ENCODE measurements at places on chromosomes 7 and 10. TPM values are rescaled to one million over a fixed set of nuclear protein-coding genes. Genes with fewer than 3 reads are reported as not detected.
A peak's percentile ranks its signal among the peaks of the same experiment; 100 is the strongest.

- DNase-seq: no peak
- H3K4me3 ChIP-seq: peak overlapping the region; percentile 70
- H3K4me1 ChIP-seq: peaks cover 3% of the 10 kb centered on the region
- peaks cover 36% of the 10 kb centered on the region for H3K27me3 ChIP-seq
Observed at GRCh38 chr10:6579183-6579903, 733 bp downstream of the PRKCQ start.

DNA sequence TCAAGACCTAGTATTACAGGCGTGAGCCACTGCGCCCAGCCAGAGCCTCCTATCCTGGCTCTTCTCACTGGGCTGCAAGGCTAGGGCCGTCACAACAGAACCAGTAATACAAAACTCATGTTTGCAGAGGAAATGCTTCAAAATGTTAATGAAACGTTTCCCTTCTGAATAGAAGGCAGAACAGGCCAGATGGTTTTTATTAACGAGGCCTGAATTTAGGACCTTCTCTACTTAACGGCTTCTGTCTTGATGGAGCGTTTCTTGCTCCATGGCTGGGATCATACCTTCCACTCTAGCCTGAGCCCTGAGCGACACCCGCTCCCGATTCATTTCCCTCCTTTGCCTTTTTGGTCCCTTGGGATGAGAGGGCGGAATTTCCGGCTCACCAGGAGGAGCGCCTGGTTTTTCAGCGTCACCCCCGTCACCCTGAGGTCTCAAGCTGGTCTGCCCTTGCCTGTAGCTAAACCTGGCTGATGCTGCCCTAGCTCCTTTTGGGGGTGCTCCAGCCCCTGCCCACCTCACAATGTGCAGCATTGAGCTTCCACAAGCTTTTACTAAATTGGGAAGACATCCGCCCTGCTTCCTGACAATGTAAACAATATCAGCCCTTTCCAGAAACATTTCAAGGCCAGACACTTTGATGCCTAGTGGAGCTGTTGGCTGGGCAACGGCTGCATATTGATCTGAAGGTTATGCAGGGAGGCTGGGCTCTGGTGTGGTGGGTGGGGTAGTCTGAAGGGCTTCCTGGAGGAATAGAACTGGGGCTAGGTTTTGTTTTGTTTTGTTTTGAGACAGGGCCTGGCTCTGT lies 5.2 kb downstream of the CLIP2 start:
- H3K27me3 ChIP-seq: no peaks in the 10 kb centered on the region
- H3K36me3 ChIP-seq: no peaks in the 10 kb centered on the region
- H3K4me3 ChIP-seq: no peak overlapping the region
- H3K27ac ChIP-seq: peak overlapping the region; percentile 86
- no peak for DNase-seq

FAM25C gene
- total RNA-seq: not detected

GRCh38 chr7:103640031-103640779 lies 194.2 kb upstream of the SLC26A5 start:
- no peak overlapping the region for H3K27ac ChIP-seq
- no peaks in the 10 kb centered on the region for H3K36me3 ChIP-seq

WEE2 gene
- 3.6 TPM for total RNA-seq

GRCh38 chr7:1719913-1720312 lies 49.8 kb downstream of the ELFN1 start:
- no peak overlapping the region for H3K27ac ChIP-seq
- H3K4me1 ChIP-seq: no peaks in the 10 kb centered on the region
- H3K36me3 ChIP-seq: no peaks in the 10 kb centered on the region
- no peak for DNase-seq

DNA sequence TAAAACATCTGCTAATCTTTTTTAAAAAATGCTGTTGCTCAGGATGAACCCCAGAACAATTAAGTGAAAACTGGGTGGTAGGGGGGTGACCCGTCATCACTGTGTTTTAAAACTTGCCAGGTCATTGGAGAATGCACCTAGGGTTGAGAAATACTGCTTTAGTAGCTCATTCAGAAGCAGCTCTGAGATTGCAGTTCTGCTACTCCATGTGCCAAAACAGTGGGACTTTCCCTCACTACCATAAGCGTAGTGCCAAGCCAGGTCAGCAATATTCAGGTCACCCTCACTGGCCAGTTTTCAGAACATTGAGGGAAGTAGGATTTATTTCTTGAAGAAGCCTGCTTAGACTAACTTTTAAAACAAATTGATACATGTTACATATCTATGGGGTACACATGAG lies 5.2 kb downstream of the STEAP2 start:
- H3K36me3 ChIP-seq: no peaks in the 10 kb centered on the region
- no peak for DNase-seq
- no peak overlapping the region for H3K4me3 ChIP-seq
- H3K27me3 ChIP-seq: no peaks in the 10 kb centered on the region
- no peak overlapping the region for H3K27ac ChIP-seq
- H3K4me1 ChIP-seq: peaks cover 4% of the 10 kb centered on the region

GRCh38 chr7:128045766-128046165 lies 14.5 kb upstream of the LRRC4 start:
- H3K27me3 ChIP-seq: no peaks in the 10 kb centered on the region
- no peak overlapping the region for H3K4me3 ChIP-seq
- no peaks in the 10 kb centered on the region for H3K4me1 ChIP-seq
- no peak for DNase-seq
- H3K27ac ChIP-seq: no peak overlapping the region

ZNF727 gene
- total RNA-seq: not detected

DNA sequence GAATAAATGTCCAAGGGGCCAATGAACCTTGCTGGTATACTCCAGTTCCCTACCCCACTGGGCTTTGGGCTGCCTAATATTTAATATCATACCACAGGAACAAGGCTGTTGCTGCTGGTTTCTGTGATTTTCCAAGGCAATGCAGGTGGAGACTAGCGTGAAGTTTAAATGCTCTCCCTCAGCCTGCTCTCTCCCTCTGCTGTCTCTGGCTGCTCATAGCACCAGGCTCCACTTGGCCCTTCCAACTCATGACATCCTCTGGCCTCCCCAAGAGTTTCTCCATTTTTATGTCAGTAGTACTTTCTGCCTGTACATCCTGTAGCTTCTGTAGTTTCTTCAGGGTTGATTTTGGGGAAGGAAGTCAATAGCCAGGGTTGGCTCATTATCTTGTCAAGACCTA lies 103.5 kb downstream of the LHFPL3 start:
- no peaks in the 10 kb centered on the region for H3K27me3 ChIP-seq
- no peak for DNase-seq
- H3K4me1 ChIP-seq: no peaks in the 10 kb centered on the region

- H3K4me1 ChIP-seq: no peaks in the 10 kb centered on the region
- DNase-seq: no peak
- H3K36me3 ChIP-seq: no peaks in the 10 kb centered on the region
- H3K4me3 ChIP-seq: no peak overlapping the region
- no peak overlapping the region for H3K27ac ChIP-seq
Observed at GRCh38 chr10:1550291-1550595, 187.1 kb downstream of the ADARB2 start.

CACNB2 gene
- total RNA-seq: 10.2 TPM

- no peak overlapping the region for H3K27ac ChIP-seq
- peaks cover 2% of the 10 kb centered on the region for H3K4me1 ChIP-seq
- no peaks in the 10 kb centered on the region for H3K36me3 ChIP-seq
- DNase-seq: no peak
- H3K27me3 ChIP-seq: no peaks in the 10 kb centered on the region
Observed at GRCh38 chr10:72753760-72754231, 61.9 kb downstream of the MCU start.

- no peaks in the 10 kb centered on the region for H3K4me1 ChIP-seq
- DNase-seq: no peak
- H3K4me3 ChIP-seq: no peak overlapping the region
- H3K27me3 ChIP-seq: no peaks in the 10 kb centered on the region
- no peak overlapping the region for H3K27ac ChIP-seq
Observed at GRCh38 chr10:47104151-47104605, 192.9 kb downstream of the PTPN20 start.

DNA sequence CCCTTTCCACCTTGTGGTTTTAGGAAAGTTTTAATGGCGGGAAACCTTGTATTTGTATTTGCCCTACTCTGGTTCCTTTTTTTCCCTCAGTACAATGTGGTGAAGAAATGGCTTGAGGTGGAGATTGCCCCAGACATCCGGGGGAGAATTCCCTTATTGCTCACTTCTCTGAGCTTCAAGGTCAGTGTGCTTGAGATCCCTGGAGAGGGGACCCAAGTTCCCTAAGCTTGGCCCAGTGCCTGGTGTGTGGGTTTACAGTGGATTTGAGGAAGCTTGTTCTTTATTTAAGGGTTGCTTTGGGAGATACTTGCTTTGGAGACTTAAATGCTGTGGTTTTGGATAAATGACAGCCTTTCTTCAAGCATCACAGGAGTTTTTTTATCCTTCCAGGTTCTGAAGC lies 18.3 kb downstream of the CALHM2 start:
- DNase-seq: no peak
- no peaks in the 10 kb centered on the region for H3K27me3 ChIP-seq
- no peaks in the 10 kb centered on the region for H3K36me3 ChIP-seq
- H3K4me3 ChIP-seq: no peak overlapping the region
- no peaks in the 10 kb centered on the region for H3K4me1 ChIP-seq
- H3K27ac ChIP-seq: no peak overlapping the region

ABCB8 gene
- 24.4 TPM for total RNA-seq

- no peaks in the 10 kb centered on the region for H3K27me3 ChIP-seq
- no peaks in the 10 kb centered on the region for H3K4me1 ChIP-seq
- no peaks in the 10 kb centered on the region for H3K36me3 ChIP-seq
- no peak overlapping the region for H3K4me3 ChIP-seq
- H3K27ac ChIP-seq: no peak overlapping the region
- no peak for DNase-seq
Observed at GRCh38 chr7:56537952-56538351, 421.7 kb upstream of the NUPR2 start.

DNA sequence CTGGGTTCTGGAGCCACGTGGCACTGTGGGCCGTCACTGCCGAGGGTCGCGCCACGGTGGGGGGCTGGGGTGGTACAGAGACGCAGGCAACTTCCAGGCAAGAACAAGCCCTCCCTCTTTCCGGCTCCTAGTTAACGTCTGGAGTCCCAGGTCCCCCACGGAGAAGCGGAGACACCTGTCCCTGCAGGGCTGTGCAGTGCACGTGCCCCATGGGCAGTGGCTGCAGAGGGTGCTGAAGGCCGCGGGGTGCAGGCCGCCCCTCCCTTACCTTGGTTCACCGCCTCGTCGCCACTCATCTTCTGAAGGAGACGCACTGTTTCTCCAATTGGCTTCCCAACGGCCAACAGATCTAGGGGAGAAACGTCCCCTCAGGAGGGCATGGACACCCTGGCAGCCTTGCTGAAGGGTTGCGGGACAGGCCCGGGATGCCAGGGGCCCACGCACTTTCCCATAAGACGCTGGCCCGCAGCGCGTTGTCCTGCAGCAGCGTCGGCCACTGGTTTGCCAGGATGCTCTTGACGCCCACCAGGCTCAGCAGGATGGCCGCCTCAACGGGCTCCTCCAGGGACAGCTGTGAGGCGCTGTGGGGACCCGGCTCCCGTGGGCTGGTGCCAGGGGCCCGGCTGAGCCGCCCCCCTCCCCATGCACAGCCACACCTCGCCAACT lies 24.3 kb upstream of the NKX6-2 start:
- no peak overlapping the region for H3K27ac ChIP-seq
- no peaks in the 10 kb centered on the region for H3K36me3 ChIP-seq
- H3K27me3 ChIP-seq: no peaks in the 10 kb centered on the region

- H3K4me1 ChIP-seq: peaks cover 5% of the 10 kb centered on the region
- peak; percentile 59 for DNase-seq
- no peaks in the 10 kb centered on the region for H3K36me3 ChIP-seq
- H3K27ac ChIP-seq: no peak overlapping the region
- no peak overlapping the region for H3K4me3 ChIP-seq
Observed at GRCh38 chr10:133009218-133009950, 67.0 kb upstream of the CFAP46 start.

RGS10 gene
- 2.2 TPM for total RNA-seq

CPED1 gene
- total RNA-seq: 30.5 TPM

DNA sequence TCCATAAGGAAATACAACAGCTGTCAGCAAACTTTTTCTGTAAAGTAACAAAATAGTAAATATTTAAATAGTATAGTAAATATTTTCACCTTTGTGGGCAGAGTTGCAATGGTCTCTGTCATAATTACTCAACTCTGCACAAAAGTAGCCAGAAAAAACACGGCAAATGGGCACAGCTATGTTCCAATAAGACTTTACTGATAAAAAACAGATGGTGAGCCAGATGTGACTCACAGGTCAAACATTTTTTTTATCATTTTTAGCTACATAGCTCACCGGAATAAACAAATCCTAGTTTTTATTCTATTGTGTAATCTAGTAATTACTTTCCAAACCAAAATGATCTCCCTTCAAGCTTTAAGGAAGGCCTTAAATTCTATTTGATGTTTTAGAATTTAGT lies 55.3 kb downstream of the NCAPG2 start:
- no peaks in the 10 kb centered on the region for H3K27me3 ChIP-seq
- H3K36me3 ChIP-seq: no peaks in the 10 kb centered on the region
- peak overlapping the region; percentile 56 for H3K27ac ChIP-seq
- peak; percentile 55 for DNase-seq
- H3K4me1 ChIP-seq: no peaks in the 10 kb centered on the region
- H3K4me3 ChIP-seq: no peak overlapping the region

DNA sequence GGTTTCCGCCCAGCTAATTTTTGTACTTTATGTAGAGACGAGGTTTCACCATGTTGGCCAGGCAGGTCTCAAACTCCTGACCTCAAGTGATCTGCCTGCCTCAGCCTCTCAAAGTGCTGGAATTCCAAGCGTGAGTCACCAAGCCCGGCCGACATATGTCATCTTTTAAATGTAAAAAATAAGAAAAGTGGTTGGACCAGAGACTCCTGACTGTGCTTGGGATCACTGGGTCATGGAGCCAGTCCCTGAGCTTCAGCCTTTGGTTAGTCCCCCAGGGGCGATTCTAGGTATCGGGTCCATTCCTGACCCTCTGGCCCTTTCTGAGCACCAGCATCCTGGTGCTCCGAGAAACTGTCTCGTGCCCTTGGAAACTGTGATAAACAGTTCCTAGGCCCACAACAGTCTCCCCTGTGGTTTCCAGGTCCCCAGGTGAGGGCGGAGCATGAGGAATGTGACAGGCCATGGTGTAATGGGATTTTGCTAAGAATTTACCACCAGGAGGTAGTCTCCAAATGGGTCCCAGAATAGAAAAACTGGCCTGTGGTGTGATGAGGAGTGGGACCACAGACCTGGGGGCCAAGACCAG lies 32.8 kb downstream of the UBTD1 start:
- H3K4me3 ChIP-seq: no peak overlapping the region
- no peak overlapping the region for H3K27ac ChIP-seq
- H3K4me1 ChIP-seq: no peaks in the 10 kb centered on the region
- no peaks in the 10 kb centered on the region for H3K27me3 ChIP-seq
- no peak for DNase-seq

TRPV5 gene
- not detected for total RNA-seq

DENND2A gene
- 6.7 TPM for total RNA-seq

C7orf33 gene
- not detected for total RNA-seq

Data from hepatocyte (in vitro differentiated cells).